ELF-1 (cell line): ENCODE measurements at places on chromosomes 11 and 22.

GRCh38 chr11:58659404-58659803, 36.9 kb downstream of the CNTF start:
- no peak for DNase-seq

DNA sequence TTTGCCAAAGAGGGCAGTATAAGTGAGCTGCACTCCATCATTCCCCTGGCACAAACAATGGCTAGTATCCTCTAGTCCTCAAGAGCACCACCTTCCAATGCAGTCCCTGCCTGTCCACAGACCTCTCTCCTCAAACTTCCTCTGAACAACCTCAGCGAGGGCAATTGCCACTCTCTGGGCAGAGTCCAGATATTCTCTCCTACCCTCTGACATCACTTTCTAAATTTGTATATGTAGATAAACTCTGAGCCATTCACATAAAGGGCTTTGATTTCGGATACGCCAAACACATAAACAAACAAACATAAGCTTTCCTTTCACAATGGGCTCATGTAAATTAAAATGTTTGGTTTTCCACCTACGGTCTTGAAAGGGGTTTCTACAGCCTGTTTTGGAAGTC, 3.0 kb upstream of the SLC43A3 start:
- DNase-seq = no peak

DNA sequence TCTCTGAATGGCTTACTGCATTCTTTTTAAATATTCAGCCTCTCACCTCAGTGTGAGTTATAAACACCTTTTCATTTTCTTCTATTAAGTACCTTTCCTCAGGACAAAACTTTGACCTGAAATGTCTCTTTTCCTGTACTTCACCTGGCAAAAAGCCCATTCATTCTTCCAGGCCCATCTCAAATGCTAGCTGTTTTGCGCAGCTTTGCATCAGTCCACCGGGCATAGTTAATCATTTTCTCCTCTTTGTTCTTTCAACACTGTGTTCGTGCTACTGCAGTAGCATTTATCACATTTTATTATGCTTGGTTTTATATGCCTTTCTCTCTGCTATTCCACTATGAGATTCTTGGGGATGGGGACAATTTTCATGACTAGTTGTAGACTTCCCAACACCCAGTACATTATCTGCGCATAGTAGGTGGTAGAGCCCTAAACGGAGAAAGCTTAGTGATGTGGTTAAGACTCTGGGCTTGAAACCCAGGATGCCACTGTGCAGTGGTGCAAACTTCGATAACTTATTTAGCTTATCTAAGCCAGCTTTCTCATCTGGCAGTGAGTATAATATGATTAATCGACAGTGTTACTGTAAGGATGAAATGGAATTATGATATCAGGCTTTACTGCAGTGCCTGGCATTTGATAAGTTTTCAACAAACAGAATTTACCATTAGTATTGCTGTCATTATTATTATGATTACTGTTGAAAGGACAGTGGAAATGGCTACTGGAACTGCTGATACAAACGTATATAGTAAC, 695.7 kb downstream of the NELL1 start:
- no peak for DNase-seq

- DNase-seq = peak; percentile 83
These were observed 377.0 kb downstream of the ETS1 start for GRCh38 chr11:128210148-128210940.

GRCh38 chr11:118380571-118380970, 20.8 kb upstream of the ATP5MG start:
- no peak for DNase-seq

GRCh38 chr11:18671246-18671645, 27.3 kb upstream of the TMEM86A start:
- DNase-seq = no peak

DNA sequence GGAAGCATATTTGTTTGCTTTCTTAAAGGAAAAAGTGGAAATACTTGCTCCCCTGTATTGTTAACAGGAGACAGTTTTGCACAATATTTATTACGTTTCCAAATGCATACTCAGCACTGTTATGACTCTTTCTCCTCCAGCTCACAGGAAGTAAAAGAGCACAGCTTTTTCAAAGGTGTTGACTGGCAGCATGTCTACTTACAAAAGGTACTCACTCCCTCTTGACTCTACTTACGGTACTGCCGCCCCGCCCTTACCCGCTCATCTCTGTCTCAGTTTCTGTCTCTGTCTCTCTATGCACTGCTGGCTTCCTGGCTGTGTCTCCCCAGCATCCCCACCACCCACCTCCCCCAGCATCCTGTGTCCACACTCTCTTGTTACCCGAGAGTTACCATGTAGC, 32.2 kb upstream of the MYO18B start:
- no peak for DNase-seq

DNA sequence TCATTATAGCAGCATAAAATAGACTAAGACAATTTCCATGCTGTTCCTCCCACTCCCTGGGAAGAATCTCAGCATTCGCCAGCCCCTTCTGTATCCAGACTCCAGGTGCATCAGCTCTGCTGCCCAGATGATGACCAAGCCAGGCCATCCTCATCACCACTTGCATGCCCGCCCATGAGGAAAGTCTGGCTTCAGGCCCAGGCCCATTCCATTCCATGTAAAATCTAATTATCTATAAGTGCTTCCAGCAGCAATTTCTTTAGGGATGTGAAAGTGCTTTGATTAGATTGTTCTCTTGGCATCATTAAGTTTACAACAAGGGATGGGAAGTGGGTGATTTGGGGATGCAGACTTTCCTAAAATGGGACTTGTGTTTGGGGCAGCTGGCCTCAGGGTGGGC, 100.3 kb downstream of the INSC start:
- no peak for DNase-seq

DNA sequence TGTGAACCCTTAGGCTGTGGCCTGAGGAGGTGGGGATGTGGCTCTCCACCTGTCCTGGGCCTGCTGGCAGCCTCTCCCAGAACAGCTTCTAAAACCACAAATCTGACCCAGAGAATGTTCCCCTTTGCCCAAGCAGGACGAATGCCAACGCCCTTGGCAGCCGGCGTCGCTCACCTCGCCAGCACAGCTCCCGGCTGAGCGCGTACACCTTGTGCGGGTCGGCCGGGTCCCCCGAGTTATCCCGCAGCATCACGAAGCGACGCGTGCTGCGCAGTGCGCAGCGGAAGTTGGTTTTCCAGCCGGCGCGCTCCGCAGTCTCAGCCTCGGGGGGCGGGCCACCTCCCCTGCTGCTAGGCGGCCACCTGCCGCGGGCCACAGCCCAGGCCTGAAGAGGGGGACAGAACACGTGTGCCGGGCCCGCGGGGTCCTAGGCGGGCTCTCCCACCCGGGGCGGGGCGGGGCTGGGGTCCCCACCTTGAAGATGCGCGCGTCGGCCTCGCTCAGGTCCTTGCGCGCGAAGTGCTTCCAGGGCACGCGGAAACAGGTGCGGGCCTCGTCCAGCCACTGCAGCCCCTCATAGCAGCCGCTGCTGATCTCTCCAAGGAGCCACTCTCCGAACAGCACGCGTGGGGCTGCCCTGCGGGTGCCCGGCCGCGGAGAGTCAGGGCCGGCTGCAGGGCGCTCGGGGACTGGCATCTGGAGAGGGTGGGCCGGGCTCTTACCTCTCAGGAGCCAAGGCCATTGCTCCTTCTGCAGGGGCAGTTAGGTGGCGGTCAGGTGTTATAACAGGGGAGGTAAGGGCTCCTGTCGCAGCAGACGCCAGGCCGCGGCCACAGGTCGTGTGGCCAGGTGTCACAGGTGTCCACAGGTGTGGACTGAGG, 887 bp downstream of the IRF7 start:
- DNase-seq = no peak

DNA sequence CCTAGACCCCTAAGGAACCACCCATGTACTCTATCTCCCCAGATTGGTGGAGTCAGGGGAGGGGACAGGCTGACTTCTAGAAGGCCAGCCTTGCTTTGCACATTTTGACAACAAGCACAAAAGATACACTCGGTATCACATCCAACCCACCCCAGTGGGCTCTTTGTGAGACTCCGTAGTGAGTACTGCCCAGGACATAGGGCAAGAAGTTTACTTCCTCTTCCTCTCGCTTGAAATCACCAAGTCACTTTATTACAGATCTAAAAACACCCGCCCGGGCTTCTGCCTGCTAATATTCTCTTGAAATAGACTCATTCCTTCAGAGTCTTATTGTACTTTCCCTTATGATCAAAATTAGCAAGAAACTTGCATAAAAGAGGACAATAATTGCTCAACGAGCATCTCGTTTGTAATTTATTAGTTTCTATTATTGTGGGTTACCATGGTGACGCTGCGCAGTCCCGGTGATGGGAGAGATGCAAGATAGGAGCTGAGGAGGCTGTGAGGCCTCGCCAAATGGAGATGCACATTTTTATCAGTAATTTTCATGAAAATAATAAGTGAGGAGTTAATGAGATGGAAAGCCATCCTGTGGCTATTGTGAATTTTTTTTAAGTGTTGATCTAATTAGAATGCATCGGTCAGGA, 96.9 kb downstream of the FEZ1 start:
- no peak for DNase-seq

DNA sequence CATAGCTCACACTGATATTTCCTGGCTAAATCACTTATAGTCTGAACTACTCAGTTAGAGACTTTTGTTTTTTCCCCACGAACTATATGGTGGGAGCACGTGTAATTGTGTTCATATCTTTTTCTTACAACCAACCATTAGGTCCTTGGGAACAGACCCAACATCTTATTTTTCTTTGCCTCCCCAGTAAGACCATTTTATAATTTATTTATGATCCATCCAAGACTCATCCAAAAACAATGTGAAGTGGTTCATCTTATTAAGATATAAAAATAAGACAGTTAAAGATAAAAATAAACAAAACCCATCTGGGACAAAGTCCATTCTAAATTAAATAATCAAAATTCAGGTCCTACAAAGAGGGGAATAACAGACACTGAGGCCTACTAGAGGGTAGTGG, 90.8 kb downstream of the FAM168A start:
- DNase-seq = no peak

DNA sequence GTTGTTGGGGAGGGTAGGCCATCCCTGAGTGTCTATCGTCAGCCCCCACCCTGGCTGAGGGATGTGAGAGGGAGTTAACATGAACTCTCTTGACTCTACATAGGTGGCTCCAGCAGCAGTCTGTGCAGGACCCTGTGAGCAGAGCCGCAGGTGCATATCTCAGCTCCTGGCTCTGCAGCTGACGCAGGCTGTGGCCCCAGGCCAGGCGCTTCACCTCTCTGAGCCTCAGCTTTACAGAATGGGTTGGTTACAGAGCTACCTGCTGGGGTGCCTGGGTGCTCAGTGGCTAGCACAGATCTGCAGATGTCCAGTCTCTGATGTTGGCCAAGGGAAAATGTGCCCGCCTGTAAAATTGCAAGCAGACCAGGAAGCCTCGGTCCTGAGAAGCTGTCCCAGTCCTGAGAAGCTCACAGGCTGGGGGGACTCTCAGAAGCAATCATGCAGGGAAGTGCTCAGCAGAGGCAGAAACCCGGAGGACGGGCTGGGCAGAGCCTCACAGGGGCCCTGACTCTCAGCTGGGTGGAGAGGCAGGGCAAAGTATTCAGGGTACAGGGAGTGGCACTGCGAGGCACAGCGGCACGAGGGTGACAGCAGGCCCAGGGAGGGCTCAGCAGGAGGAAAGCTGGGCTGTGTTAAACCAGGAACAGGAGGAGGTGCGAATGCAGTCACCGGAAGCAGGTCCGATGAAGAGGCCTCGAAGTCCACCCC, 15.9 kb upstream of the LRP5 start:
- no peak for DNase-seq

GRCh38 chr11:75330291-75330690, 21.2 kb downstream of the ARRB1 start:
- DNase-seq = peak; percentile 73

DNA sequence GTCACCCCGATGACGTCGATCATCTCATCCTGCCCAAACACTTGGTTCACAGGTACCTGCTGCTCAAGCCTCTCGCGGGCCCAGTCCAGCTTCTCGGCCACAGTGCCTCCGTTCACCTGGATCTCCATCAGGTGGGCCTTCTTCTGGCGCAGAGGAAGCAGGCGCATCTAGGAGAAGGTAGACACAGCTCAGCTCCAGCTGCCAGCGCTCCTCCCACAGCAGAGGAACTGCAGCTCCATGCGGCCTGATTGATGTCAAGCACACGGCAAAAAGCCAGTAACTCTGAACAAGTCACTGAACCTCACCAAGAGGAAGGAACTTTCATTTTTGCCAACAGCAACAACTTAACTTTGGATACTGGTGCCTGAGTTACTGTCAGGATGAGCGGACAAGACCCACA, 4.0 kb downstream of the RPL3 start:
- DNase-seq = no peak

- DNase-seq = no peak
These were observed 655.9 kb upstream of the TENM4 start for GRCh38 chr11:80096736-80097135.

GRCh38 chr11:63369165-63369970, at the start of gene SLC22A9:
SLC22A9 (plus strand) TSS chr11:63369785; CDS start chr11:63370057, 272 bp downstream.
- DNase-seq = no peak

DNA sequence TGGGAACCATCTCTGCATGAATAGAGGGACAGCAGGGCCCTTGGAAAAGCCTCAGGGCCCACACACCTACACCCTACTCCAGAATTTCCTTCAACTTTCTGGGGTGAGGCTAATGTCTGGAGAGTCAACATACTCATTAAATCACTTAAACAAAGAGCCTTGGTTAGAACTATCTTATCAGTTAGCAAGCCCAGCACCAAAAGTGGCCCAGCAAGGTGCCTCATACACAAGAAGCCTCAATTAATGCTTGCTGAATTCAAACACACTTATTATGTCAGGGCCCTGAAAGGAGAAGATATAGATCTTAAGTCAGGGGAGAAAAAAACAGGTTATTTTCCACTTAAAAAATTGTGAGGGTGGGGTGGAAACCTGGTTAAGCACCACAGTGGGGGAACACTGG, 61.4 kb downstream of the C11orf58 start:
- no peak for DNase-seq

DNA sequence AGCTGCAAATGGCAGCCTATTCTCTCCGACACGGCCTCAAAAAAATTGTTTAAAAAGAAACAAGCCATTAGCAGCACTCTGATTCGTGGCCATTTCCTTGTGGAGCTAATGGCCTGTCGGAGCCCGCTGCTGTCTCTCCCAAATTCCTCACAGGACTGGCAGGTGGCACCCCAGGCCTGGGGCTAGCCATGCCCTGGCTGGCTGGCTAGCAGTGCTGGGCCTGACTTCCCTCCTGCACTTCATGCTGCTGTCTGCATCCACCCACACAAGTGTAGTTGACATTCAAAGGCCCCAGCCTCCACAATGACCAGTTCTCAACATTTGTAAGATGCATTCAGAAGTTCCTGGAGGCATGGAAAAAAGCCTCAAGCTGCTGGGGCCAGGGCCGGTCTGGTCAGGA, 61.5 kb downstream of the SMCO4 start:
- DNase-seq = no peak
